ENCODE measurements at places on chromosomes 6 and 20. TPM values are rescaled to one million over a fixed set of nuclear protein-coding genes. Genes with fewer than 3 reads are reported as not detected.

SAMD3 gene
- 0.69 TPM for total RNA-seq

SRSF3 gene
- 442 TPM for total RNA-seq

WFDC5 gene
- total RNA-seq, result not detected

DNA sequence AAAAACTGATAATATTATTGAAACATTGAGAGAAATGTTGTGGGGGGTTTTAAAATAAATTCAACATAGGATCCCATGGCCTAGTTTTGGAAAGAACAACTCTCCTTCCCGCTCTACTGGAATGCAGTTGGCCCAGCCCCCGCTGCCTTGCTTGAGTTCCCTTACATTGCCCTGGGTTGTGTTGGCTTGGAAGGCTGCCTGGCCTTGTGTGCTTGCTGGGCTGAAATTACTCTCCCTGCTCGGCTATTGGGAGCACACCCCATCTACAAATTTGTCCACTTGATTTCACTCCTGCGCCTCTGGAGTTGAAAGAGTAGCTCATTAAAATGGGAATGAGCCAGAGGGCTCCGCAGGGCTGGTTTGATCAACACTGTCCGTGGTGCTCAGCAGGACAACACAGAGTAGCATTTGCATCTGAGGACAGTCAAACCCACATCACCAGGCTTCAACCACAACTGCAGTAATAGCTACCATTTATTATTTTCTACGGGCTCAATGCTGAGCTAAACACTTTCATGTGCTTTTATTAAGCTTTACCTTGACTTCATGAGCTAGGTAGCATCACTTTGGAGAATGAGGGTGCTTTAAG lies 35.2 kb downstream of the DOK5 start:
- no peak for DNase-seq

DNA sequence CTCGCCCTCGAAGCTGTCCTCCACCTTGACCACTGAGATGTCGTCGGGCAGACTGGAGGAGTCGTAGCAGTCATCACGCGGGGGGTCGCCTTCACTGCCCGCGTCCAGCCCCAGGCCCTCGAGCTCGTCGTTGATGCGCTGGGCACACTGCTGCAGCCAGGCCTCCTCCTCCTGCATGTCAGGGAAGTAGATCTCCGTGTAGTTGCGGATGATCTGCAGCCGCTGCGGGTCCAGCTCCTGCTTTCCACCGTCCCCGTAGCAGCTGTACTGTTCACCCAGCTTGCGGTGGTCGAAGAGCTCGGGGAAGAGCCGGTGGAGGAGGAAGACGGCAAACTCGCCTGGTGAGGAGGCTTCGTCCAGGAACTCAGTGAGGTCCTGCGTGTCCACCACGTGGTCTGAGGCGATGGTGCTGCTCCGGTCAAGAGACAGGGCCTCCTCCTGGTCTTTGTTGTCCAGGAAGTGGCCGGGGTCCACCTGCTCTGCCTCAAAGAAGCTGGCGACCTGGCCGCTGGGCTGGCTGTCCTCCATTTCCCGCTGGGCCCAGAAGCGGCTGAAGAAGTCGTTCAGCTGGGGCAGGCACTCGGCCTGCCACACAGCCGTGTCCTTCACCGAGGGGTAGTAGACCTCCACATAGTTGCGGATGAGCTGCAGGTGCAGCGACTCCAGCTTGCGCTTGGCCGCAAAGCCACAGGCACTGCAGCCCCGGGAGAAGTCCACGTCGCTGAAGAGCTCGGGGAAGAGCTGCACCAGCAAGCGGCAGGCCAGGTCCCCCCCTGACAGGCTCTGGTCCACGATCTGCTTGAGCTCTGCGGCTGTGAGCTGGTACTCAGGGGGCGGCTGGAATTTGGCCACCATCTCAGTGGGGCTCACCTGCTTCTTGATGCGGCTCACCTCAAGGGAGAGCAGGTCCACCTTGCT lies 41.9 kb downstream of the MTRES1 start:
- no peak for DNase-seq

DNA sequence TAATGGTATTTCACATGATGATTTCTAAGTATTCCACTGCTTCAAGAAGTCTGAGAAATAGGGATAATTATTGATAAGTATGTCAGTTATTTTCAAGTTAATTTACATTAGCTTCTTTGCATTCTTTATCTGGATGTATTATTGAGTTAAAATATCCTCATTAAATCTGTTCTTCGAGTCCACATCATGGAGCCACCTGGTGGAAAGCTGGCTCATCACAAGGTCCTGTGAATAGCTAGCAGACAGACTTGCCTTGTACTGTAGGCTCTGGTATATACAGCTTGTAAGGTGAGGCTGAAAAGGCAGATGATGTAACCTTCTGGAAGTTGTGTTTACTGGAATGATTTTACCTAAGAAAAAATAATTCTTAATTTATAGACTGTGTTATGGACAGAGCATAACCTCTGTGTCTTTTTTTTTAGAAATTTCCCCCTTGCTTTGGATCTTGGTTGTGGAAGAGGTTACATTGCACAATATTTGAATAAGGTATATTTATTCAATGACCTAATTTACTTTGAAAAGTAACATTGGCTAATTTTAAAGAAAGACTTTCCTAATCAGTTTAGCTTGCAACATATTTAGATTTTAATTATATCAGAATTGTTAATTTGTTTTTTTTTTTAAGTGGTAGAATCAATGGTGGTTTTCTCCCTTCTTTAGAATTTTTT lies 3.5 kb downstream of the NDUFAF5 start:
- no peak for DNase-seq

- DNase-seq, result no peak
Measured at GRCh38 chr20:10927011-10927583, 253.3 kb upstream of the JAG1 start.
